IPS-NIHi11 (cell line): ENCODE measurements at places on chromosomes 12 and 14.
A peak's percentile ranks its signal among the peaks of the same experiment; 100 is the strongest.

DNA sequence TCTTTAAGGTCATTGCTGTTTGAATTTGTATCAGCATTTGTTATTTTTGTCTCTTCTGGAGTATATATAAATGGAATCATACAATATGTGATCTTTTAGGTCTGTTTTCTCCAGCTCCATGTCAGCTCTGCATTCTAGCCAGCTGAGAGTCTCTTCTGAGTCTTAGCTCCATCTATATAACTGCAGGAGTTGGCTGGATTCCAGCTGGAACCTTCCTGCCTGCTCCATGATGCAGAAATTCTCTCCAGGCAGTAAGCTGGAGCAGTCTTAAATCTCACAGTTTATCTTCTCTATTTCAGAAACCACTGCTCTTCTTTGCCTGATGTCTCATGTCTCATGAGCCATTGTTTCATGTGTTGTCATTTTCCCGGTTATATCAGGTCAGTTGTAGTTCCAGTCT is 827.6 kb downstream of the NRXN3 start:
- no peak for DNase-seq

DNA sequence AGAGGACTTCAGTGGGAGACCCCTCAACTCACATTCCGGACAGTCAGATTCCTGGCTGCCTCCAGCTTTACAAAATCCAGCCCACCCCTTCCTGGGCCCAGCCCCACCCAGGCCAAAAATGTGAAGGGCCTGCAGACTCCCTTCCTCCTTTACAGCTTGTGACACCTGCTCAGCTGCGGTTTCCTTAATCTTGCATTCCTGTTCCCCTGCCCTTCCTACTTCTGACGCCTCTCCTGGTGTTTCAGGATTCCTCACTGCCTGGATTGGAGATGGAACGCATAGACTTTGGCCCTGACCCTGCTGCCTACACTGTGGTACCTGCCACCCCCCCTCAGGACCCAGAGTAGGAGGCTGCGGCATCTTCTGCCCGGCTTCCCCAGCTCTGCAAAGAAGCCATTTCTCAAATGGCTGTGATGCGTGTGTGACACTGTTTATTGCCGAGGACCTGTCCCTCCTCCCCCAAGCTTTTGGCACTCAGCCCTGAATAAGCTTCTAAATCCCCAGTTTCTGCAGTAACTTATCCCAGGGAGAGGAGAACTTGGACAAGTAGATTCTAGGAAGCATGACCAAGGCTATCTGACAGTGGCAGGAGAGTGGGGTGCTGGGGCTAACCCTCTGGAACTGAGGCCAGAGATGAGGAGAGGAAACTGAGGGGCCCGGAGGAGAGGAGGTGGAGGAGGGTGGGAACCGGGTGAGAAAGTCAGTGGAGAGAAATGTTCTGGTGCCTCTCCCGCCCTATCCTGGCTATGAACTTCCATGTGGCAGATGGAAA is 24.9 kb upstream of the BCDIN3D start:
- no peak for DNase-seq

DNA sequence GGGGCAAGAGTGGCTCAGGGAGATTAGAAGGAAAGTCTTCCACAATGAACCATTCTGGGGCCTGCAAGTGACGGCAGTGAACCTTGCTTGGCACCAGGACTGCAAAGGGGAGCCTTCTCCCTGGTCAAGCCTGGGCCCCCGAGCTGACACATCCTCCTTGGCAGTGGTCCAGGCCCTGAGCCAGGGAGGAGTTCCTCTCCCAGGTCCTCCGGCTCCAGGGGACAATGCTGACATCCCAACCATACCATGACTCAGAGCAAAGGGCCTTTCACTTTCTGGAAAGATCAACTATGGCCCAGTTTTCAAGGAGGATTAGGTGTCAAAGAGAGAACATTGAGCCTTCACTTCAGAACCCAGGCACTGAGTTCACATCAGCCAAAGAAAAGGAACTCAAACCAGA is 756.5 kb upstream of the TBX3 start:
- DNase-seq = no peak

GRCh38 chr14:79836577-79836976 is 374.7 kb downstream of the DIO2 start:
- DNase-seq = no peak

DNA sequence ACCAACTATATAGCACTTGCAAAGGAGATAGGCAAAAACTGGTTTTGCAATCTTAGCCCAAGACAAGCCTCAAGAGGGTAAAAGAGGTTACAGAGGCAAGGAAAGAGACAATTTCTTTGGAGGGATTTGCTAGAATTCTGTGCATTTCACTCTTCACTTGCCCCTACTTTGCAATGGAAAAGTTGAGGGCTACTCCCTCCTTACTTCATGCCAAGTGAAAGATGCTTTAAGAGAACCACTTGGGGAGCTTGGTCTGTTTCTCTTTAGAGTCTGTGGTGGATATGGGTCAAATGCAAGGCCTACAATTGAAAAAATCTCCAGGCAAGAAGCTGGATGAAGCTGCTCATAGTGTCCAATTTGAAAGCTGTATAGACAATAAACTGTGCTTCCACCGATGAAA is 167.7 kb upstream of the DIO2 start:
- no peak for DNase-seq

DNA sequence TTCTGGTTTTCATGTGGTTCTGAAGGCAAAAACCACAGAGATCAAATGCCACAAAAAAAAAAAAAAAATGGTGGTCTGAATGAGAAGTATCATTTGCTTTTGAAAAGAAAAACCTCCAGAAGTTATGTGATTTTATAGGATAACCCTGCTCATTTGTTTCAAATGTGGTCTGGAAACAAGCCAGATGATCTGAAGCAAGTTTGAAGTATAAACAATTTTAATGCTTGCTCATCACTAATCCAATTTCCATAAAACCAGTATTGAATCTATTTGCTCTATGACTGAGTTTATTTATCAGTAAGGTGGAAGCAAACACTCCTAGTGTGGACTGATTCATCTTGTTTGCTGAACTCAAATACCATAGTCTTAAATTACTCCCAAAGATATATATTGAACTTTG is 407.3 kb upstream of the FLRT2 start:
- no peak for DNase-seq

- DNase-seq = no peak
Observed at GRCh38 chr14:24075485-24076301, 4.3 kb downstream of the CPNE6 start.

GRCh38 chr12:112928978-112929377 is 9.3 kb upstream of the OAS3 start:
- peak; percentile 47 for DNase-seq

DNA sequence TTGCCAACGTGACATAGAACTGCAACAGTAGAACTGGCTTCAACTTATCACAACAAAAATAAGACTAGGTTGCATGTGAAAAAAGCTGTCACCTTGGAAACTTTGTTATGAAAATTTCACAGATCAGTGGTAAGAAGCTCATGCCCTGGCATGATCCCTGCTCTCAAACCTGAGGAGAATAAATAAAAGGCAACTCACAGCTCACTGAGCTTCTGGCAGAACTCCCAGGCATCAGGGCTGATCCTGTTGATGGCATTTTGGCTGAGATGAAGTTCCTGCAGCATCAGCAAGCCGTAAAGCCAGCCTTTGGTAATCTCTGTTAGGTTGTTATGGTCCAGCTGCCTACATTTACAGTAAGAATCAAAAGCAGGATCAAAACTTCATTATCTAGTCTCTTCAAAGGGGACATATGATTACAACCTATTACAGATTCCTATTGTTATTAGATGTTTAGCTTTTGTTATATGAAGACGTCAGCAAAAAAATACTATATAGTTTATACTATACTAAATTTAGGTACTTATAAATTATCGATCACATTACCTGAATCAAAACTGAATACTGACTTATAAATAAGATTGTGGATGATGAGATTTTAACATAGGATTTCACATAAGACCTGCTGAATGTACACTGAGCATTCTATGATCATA is 32.0 kb downstream of the LRIG3 start:
- DNase-seq = peak; percentile 26

GRCh38 chr14:29566194-29566593 is 361.5 kb downstream of the PRKD1 start:
- no peak for DNase-seq

DNA sequence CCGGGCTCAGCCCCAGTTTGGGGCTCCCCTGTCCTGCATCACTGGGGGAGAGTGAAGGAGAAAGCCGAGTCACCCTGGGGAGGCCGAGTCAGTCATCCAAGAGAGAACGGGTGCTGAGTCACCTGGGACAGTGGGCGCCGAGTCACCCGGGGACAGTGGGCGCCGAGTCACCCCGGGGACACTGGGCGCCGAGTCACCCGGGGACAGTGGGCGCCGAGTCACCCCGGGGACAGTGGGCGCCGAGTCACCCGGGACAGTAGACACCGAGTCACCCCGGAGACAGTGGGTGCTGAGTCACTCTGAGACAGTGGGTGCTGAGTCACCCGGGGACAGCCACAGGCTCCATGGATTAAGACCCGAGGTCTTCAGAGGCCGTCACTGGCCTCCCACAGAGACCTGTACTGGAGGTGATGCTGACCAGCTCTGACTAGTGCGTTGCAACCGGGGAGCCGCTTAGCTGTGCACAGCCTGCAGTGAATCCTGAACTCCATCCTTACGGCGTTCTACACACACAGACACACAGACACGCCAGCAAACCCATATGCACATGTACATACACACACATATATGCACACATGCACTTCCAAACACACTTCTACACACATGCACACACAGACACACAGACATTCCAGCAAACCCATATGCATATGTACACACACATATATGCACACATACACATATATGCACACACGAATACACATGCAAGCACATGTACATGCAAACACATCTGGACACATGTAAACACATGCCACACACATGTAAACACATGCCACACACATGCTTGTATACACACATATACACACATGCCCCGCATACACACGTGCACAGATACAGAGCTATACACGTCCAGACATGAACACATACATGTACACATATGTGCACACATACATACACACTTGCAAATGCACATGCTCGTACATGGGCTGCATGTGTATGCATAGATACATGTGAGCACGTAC is 64.9 kb upstream of the GALNT9 start:
- DNase-seq = no peak

DNA sequence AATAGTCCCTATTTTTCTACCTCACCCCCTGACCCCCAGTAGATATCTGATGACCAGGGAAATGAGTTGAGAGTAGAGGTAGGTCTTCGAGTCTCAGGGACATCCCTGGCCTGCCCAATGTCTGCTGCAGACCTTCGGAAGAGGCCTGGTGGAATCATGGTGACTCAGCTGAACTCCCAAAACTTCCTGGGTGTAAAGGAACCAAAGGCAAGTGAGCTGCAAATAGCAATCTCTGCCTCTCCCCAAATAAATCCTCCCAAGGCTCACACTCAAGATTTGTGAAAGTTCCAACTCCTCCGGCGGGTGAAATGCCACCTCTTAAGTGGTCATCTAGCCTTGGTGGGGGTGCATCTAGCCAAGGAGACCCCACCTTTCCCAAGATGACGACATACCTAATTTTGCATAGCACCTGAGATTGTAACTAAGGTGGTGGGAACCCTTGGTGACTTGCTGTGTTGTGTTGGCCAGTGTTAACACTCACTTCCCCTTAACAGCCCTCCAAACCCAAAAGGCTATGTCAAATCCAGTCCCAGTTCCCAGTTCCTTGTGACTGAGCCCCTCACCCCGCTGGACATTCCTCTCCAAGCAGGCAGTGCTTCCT is 6.3 kb downstream of the ZFP36L1 start:
- no peak for DNase-seq

DNA sequence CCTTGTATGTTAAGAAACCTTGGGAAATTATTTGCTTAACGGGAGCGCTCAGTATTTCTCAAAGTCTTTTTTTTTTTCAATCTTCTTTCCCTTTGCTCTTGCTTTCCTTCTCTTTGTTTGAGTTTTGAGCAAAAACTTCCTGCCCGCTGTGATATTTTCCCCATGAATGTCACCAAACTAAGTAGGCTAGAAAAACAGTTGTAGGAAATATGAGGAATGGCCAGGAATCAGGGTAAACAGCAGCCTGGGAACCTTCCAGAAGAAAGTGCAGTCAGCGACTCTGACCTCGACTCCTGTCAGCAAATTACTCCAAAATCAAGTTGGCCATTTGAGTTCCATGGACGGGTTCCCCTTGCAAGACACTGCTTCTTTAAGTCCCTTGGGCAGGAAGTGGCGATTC is 11.6 kb upstream of the RFLNA start:
- no peak for DNase-seq

GRCh38 chr12:88127099-88127498 is 14.8 kb downstream of the CEP290 start:
- no peak for DNase-seq

DNA sequence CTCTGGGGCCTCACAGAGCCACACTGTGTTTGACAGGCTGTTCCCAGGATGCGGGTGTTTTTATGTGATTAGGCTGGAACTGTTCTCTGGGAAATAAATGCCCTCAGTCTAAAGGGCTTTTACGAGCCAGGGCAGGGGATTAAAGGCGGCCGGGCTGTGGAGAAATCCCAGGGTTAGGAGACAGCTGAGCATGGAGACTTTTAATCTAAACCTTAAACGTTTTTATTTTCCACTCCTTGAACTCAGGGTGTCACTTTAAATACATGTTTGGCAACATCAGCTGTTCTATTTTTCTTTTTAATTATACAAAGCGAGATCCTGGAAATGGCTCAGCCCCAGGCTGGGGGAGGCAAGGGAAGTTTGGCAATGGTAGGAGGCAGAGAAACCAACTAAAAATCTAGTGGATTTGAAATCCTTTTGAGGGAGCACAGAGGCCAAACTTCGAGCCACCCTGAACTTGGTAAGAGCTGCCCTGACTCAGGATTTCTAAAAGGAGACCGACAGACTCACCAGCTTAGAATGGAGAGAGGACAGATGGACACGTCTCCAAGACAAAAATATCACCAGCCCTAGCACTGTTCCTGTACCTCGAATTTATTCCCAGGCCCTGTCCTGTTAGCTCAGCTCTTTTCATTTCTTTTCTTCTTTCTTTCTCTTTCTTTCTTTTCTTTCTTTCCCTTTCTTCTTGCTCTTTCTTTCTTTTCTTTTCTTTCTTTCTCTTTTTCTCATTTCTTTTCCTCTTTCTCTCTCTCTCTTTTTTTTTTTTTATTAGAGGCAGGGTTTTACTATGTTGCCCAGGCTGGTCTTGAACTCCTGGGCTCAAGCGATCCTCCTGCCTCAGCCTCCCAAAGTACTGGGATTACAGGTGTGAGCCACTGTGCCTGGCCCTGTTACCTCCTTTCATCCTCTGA is 15.8 kb upstream of the ORAI1 start:
- DNase-seq = no peak

DNA sequence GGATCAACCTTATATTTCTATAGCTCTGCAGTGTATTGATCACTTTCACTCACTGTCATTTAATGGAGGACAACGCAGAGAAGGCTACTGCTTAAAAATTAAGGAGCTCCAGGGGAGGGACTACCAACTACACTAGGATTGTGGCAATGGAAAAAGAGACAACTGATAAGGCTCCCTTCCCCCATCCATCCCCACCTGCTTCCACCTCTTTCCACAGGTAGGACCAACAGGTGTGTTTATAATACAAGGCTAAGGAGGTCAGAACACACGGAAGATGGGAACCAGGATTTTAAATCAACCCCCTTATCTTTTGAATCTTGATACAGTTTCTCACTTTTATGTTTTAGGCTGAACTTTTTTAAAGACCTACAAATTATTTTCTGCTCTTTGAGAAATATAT is 90.8 kb downstream of the STAB2 start:
- no peak for DNase-seq

GRCh38 chr14:73795466-73795865 is 56.2 kb upstream of the PTGR2 start:
- DNase-seq = no peak

GRCh38 chr12:41452838-41453407 is 264.8 kb downstream of the PDZRN4 start:
- DNase-seq = peak; percentile 14
